ENCODE measurements at places on chromosomes 11 and 22. TPM values are rescaled to one million over a fixed set of nuclear protein-coding genes. Genes with fewer than 3 reads are reported as not detected.

MMP13 gene
- 0.57 TPM for total RNA-seq

GSTT2 gene
- total RNA-seq, result not detected

APOA1 gene
- 4,253 TPM for total RNA-seq

TTC28 gene
- 30.4 TPM for total RNA-seq

TNNT3 gene
- total RNA-seq, result 19.2 TPM

OSM gene
- total RNA-seq, result 0.48 TPM

TSSC4 gene
- 33.8 TPM for total RNA-seq

MFNG gene
- 3.3 TPM for total RNA-seq

USP2 gene
- 7.3 TPM for total RNA-seq

DNA sequence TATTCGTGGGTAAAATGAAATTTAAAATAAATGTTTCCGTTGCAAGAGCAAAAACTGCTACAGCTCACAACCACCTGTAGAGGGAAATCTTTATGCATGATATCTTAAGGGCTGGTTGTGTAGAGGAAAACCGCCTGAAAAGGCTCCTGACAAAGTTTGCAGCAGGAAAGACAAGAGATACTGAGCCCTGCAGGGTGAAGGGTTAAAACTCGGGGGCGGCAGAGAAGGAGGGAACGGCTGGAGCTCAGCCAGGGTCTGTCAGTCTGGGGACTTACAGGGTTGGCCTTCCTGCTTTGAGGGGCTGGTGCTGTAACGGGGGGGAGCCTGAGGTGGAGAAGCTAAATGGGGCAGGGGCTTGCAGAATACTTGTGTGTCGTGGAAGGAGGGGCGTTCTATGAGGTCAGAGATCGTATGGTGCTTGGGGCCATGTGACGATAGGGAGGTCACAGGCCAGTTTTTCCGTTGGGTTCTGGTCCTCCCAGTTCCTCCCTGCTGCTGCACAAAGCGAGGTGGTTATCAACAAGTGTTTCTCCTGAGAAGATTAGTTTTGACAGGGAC lies 122.9 kb upstream of the HSD17B12 start:
- DNase-seq, result no peak

DNA sequence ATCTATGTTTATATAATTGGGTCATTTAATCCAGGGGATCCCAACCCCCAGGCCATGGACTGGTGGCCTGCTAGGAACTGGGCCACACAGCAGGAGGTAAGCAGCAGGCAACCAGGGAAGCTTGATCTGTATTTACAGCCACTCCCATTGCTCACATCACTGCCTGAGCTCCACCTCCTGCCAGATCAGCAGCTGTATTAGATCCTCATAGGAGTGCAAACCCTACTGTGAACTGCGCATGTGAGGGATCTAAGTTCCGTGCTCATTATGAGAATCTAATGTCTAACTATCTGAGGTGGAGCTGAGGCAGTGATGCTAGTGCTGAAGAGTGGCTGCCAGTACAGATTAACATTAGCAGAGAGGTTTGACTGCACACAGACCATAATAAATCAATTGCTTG lies 32.8 kb downstream of the MS4A2 start:
- DNase-seq, result peak; percentile 10

GRCh38 chr11:124763156-124763947 lies 1.3 kb upstream of the ESAM start:
- DNase-seq, result peak; percentile 88

GRCh38 chr22:30077279-30077880 lies 2.9 kb upstream of the HORMAD2 start:
- DNase-seq, result peak; percentile 35

DNA sequence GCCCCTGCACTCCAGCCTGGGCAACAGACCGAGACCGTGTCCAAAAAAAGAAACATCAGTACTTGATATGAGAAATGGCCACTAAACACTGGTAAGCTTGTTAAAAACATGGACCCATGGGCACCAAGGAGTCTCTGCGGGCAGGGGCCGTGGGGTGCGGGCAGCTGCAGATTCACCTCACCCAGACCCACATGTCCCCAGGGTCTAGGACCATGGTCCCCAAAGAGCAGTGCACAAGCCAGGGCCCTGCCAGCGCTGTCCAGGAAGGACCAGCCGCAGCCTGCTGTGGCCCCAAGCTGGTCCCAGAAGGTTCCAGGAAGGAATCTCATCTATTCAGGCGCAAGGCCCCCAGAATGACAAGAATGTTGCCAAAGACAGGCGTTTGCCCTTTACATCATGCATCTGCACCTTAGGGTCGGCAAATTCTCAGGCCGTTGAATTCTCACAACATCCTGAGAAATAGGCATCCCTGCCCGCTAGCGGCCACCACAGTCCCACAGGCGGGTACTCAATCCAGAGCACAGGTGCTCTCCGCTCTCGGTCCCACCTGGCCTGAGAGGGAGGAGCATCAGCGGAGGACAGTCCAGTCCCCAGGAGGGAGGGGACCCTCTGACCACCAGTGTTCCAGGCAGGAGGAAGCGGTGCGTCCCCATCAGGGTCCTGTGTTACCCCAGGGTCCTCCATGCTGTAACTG lies 9.5 kb downstream of the YPEL1 start:
- DNase-seq, result no peak

DNA sequence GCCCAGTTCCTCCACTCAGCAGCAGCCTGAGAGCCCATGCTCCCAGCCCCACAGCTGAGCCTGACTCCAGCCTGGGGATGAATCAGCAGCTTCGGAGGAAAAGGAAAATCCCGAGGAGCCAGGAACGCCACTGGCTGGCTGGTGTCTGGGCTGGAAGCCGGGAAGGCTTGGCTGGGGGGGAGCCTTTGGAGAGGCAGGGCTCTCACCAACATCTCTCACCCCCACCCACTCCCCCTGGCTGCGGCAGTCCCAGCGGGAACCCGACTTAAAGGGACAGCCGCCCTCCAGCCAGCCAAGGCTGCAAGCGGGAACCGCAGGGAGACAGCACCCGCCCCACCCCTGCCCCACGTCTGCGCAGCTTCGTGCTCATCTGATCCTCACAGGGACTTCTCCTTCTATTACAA lies 28.4 kb downstream of the KIAA0930 start:
- DNase-seq, result peak; percentile 87

DNA sequence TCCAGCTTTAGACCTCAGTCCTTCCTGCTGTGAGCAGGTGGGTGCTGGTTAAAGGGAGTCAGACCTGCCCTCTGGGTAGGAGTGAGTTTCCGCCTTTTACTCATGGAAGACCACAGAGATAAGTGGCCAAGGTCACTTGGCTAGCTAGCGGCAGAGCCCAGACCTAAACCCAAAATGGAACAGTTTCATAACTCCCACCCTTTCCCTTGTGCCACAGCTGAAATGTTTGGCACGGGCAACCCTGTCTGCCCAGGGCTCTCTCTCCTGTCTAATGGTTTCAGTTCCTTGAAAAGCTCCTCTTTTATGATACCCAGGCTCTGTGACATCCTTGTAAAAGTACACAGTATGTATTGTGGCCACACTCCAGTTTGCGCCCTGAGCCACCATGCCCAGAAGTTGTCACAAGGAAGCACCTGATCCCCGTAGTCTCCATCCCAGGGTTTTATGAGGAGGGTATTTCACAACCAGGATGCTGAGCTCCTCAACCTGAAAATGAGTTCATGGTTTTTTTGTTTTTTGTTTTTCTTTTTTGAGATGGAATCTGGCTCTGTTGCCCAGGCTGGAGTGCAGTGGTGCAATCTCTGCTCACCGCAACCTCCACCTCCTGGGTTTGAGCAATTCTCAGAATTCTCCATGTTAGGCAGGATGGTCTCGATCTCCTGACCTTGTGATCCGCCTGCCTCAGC lies 5.1 kb downstream of the MB start:
- no peak for DNase-seq

- DNase-seq, result no peak
Observed at GRCh38 chr11:64951529-64951928, 15.8 kb upstream of the GPHA2 start.

DNA sequence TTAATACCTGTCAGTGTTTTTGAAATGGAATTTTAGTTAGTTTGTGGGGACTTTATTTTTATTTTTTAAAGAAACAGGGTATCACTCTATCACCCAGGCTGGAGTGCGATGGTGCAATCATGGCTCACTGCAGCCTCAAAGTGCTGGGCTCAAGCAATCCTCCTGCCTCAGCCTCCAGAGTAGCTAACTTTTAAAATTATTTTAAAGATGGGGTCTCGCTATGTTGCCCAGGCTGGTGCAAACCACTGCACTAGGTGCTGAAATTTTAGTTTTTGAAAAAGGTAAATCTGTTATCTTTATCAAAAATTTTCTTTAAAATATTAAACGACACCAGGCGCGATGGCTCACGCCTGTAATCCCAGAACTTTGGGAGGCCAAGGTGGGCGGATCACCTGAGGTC lies 42.6 kb downstream of the AMBRA1 start:
- DNase-seq, result no peak

GRCh38 chr11:78039391-78039918 lies 16.4 kb upstream of the KCTD14 start:
- DNase-seq, result no peak

DNA sequence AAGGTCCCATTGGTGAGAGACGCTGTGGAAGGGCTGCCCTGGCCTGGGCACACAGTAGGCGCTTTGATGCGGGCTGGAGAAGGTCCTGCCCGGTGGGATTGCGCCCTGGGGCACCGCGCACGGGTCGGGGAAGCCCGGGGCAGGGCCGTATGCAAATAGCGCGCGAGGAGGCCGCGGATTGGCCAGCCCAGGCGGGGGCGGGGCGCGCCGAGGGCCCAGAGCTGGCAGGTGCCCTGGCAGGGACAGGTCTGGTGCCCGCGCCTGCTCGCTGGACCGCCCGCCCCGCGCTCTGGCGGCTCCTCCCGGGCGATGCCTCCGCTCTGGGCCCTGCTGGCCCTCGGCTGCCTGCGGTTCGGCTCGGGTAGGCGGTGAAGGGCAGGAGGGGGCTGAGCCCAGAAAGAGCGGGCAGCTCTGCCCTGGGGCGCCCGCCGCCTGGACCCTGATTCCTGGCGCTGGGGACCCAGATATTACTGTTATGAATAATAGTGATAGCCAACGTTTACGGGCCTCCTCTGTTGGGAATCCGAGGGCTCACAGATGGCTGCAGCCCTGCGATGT lies at the start of gene UPK3A:
Gene UPK3A, plus strand, starts transcription at position 245 of the 558 bp plus-strand sequence. Its CDS starts 65 bp downstream, at position 310.
- DNase-seq, result peak; percentile 87

- no peak for DNase-seq
Observed at GRCh38 chr22:36104988-36105387, 55.6 kb downstream of the APOL3 start.

DNA sequence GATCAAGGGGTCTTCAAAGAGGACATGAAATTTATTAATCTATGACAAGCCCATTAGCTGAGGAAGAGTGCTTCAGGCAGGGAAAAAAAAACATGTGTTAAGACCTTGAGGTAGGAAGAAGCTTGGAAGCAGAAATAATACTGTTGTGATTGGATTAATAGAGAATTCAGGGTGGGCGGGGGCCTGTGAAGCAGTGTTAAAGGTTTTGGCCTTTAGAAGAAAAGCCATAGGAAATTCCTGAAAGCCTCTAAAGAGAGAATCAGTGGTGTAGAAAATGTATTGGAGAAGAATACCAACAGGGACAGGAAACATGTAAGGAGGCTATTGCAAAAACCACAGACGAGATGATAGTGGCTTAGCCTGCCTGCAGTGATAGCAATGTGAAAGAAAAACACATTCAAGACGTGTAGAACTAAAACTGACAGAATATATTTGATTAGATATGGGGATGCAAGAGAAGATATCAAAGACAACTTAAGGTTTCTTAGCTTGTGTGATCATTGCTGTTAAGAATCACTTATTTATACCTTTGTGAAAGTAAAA lies 404.4 kb upstream of the ANO3 start:
- no peak for DNase-seq

GRCh38 chr11:107741044-107741823 lies 29.4 kb upstream of the SLN start:
- peak; percentile 25 for DNase-seq

DNA sequence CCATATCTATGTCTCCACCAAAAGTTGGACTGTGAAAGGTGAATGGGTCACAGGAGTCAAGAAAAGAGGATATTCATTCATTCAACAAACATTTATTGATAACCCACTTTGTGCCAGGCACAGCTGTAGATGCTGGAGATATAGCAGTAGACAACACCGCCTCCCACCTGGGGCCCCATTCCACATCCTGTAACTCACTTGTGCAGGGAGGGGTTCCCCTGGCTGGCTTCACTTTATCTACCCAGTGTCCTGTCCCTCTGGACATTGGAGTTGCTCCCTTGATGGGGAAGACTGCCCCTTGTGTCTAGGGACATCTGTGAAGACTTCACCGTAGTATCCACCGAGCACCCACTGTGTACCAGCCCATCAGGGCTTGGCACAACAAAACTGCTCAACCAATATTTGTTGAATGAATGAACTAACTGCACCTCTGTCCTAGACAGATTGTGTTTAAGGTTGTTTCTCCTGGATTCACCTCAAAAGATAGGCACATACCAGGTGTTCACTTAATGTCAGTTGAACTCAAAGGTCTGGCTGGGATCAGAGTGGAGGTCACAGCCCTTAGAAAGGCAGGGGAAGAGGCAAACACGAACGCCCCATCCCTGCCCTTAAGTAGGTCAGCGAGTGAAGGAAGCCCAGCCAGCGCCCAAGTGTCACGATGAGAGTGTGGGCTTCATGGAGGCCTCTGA lies 1.4 kb upstream of the OVOL1 start:
- no peak for DNase-seq

GRCh38 chr11:130037058-130037457 lies 32.6 kb upstream of the APLP2 start:
- DNase-seq, result peak; percentile 73

- peak; percentile 5 for DNase-seq
Observed at GRCh38 chr11:104705490-104706190, 192.6 kb downstream of the CASP12 start.

GRCh38 chr22:45726081-45726480 lies 54.4 kb downstream of the ATXN10 start:
- no peak for DNase-seq

DNA sequence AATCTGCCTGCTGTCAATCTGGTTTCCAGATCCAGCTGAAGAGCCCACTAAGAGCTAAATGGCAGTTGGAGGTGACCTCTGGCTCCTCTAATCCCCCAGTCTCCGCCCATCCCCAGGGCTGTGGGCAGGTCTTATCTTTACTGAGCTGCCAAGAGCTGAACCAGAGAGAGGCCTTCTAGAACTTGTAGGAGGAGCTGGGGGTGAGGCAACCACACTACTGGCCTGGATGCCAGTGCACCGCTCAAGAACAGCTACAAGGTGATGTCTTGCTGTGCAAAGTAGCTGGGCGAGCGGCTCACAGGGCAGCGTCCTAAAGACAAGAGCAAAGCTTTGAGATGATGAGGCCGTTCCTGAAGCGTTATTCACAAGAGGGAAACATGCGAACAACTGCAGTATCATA lies 374.6 kb downstream of the CTTN start:
- DNase-seq, result no peak

DNA sequence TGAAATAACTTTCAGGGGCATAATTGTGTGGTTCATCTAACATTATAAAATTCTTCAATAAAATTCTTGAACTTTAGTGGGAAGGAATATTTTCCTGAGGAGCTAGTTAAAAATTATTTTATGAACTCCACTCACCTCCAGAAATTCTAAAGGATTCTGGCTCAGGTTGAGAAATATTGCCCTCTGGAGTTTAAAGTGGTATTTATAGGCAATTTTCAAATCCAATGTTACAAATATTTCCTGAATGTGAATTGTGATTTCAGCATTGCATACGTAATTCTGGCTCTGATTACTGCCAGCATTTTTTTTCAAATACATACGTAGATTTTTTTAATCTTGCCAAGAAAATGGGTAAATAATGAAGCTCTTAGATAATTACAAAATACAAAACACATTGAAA lies 598.2 kb upstream of the ANO3 start:
- DNase-seq, result no peak

All from hepatocyte (in vitro differentiated cells).